ENCODE measurements at places on chromosomes 2 and 18. TPM values are rescaled to one million over a fixed set of nuclear protein-coding genes. Genes with fewer than 3 reads are reported as not detected.
A peak's percentile ranks its signal among the peaks of the same experiment; 100 is the strongest.

The PROC gene
- total RNA-seq, result 2.5 TPM

The CHPF gene
- 144 TPM for total RNA-seq

The GAREM2 gene
- 20.8 TPM for total RNA-seq

The ARHGAP28 gene
- total RNA-seq, result 22.8 TPM

The LYPD6B gene
- 14.5 TPM for total RNA-seq

The RESP18 gene
- total RNA-seq, result not detected

The FZD7 gene
- total RNA-seq, result 37.8 TPM

- no peaks in the 10 kb centered on the region for H3K27me3 ChIP-seq
- H3K27ac ChIP-seq, result no peak overlapping the region
- peaks cover 32% of the 10 kb centered on the region for H3K36me3 ChIP-seq
- H3K4me1 ChIP-seq, result peaks cover 48% of the 10 kb centered on the region
Measured at GRCh38 chr18:35605686-35606417, 24.3 kb downstream of the GALNT1 start.

GRCh38 chr2:48279344-48280090 is 250.4 kb upstream of the STON1 start:
- no peak for DNase-seq
- H3K27me3 ChIP-seq, result peaks cover 5% of the 10 kb centered on the region
- H3K36me3 ChIP-seq, result no peaks in the 10 kb centered on the region
- H3K27ac ChIP-seq, result no peak overlapping the region
- peaks cover 6% of the 10 kb centered on the region for H3K4me1 ChIP-seq

DNA sequence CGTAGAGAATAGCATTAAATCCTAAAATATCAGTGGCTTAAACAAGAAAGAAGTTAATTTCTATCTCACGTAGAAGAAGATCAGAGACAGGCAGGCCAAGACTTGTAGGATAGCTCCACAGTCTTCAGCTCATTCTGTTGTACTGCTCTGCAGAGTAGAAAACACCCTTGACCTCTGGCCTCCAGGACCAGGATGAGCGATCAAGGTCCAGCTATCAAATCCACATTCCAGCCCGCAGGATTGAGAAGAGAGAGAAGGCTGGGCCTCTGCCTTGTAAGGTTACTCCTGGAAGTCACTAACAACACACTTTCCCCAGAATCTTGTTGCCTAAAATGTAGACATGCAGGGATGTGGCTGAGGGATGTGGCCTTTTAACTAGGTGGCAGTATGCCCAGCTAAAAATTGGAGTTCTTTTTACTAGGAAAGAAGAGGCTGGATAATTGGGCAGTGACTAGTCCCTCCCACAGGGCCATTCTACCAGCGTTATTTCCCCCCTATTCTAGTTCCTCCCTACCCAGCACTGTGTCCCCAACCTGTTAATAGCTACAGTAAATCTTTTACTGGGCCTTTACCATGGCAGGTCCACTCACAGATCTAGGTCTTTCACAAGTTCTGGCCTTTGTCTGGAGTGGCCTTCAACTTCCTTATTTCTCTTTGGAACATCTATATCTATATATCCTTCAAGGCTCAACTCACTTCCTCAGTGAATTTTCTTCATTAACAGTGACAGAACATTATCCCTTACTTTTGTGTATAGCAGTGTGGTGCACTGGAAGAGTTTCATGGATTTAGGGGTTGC is 165.0 kb downstream of the DIS3L2 start:
- peaks cover 6% of the 10 kb centered on the region for H3K36me3 ChIP-seq
- peaks cover 3% of the 10 kb centered on the region for H3K4me1 ChIP-seq
- no peak overlapping the region for H3K4me3 ChIP-seq
- no peak for DNase-seq
- no peaks in the 10 kb centered on the region for H3K27me3 ChIP-seq

GRCh38 chr2:156077041-156077742 is 255.3 kb downstream of the NR4A2 start:
- no peak for DNase-seq
- no peak overlapping the region for H3K4me3 ChIP-seq
- no peaks in the 10 kb centered on the region for H3K4me1 ChIP-seq
- H3K27ac ChIP-seq, result no peak overlapping the region

GRCh38 chr2:10120877-10121574 is 1.5 kb upstream of the RRM2 start:
- H3K4me3 ChIP-seq, result peak overlapping the region; percentile 97
- H3K27me3 ChIP-seq, result no peaks in the 10 kb centered on the region
- no peak for DNase-seq
- H3K36me3 ChIP-seq, result no peaks in the 10 kb centered on the region
- peak overlapping the region; percentile 82 for H3K27ac ChIP-seq

DNA sequence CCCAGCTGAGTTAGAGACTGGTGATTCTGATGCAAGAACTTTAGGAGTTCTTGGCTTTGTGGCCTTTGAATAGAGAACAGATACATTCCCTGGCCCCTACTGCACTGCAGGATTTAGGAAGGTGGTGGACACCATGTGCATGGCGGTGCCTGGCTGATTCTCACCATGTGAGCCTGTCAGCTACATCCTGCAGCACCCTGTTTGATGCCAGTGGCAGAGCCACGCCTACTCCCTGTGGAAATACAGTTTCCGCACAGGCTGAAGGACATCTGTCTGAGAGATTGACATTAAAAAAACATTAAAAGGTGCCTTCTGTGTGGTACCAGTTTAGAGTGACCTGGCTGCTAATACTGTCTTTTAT is 50.0 kb downstream of the KCNE4 start:
- H3K36me3 ChIP-seq, result no peaks in the 10 kb centered on the region
- H3K4me3 ChIP-seq, result no peak overlapping the region
- DNase-seq, result no peak
- H3K27ac ChIP-seq, result peak overlapping the region; percentile 25
- H3K4me1 ChIP-seq, result peaks cover 39% of the 10 kb centered on the region
- no peaks in the 10 kb centered on the region for H3K27me3 ChIP-seq

GRCh38 chr2:241885946-241886643 is 16.6 kb downstream of the RTP5 start:
- H3K27ac ChIP-seq, result no peak overlapping the region
- peaks cover 20% of the 10 kb centered on the region for H3K4me1 ChIP-seq
- DNase-seq, result no peak
- H3K4me3 ChIP-seq, result no peak overlapping the region
- H3K27me3 ChIP-seq, result no peaks in the 10 kb centered on the region

DNA sequence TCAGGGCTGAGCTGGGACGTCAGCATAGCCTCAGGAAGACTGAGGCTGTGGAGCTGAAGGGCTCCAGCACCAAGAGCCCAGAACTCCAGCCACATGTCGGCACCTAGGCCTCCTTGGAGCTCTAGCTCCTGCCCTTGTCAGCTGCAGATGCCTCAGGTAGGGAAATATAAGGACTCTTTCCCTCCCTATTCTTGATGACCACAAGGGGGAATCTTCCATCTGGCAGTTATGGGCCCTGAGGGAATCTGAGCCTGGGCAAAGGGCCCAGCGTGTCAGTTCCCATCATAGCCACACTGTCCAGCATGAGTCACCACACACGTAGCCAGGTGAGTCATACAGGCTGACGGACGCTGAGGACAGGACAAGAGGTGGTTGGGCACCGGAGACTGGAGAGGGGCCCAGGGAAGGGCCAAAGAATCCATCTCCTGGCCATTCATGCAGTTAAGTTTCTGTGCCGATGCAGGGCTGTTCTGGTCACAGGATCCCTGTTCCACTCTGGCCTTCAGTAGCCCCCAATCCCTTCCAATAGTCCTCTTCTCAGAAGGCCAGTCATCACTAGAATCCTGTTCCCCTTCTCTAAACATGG is 1.8 kb downstream of the MPV17 start:
- H3K27ac ChIP-seq, result peak overlapping the region; percentile 66
- no peak for DNase-seq
- peaks cover 30% of the 10 kb centered on the region for H3K4me1 ChIP-seq
- peaks cover 3% of the 10 kb centered on the region for H3K36me3 ChIP-seq

GRCh38 chr2:143158551-143159485 is 29.6 kb downstream of the ARHGAP15 start:
- no peak for DNase-seq
- no peak overlapping the region for H3K27ac ChIP-seq
- no peaks in the 10 kb centered on the region for H3K4me1 ChIP-seq
- no peaks in the 10 kb centered on the region for H3K36me3 ChIP-seq

- H3K27me3 ChIP-seq, result no peaks in the 10 kb centered on the region
- H3K36me3 ChIP-seq, result peaks cover 1% of the 10 kb centered on the region
- no peak for DNase-seq
- peak overlapping the region; percentile 85 for H3K27ac ChIP-seq
- no peak overlapping the region for H3K4me3 ChIP-seq
- peaks cover 39% of the 10 kb centered on the region for H3K4me1 ChIP-seq
Measured at GRCh38 chr2:182587831-182588230, 128.2 kb upstream of the DNAJC10 start.

GRCh38 chr18:51623653-51624052 is 426.2 kb upstream of the MEX3C start:
- no peak overlapping the region for H3K27ac ChIP-seq
- peaks cover 5% of the 10 kb centered on the region for H3K27me3 ChIP-seq
- H3K36me3 ChIP-seq, result no peaks in the 10 kb centered on the region
- H3K4me1 ChIP-seq, result no peaks in the 10 kb centered on the region
- no peak for DNase-seq

DNA sequence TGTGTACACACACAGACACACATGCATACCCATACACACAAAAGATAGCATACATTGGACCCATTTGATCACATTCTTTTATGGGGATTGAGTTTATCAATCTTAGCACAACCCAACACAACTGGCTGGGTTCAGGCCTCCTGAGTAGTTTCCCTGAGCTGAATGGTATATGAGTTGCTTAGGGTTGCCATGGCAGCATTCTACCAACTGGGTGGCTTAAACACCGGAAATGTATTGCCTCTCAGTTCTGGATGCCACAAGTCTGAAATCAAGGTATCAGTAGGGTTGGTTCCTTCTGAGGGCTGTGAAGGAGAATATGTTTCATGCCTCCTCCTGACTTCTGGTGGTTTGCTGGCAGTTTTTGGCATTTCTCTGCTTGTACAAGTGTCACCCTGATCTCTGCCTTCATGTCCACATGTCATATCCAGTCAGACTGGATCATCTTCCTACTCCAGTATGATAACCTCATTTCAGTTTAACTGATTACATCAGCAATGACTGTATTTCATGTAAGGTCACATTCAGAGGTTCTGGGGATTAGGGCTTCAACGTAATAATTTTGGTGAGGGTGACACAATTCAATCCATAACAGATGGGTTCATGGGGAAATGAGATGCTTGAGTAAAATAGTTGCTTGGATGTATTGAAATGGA is 212.7 kb downstream of the KCNE4 start:
- no peaks in the 10 kb centered on the region for H3K36me3 ChIP-seq
- H3K27me3 ChIP-seq, result no peaks in the 10 kb centered on the region
- DNase-seq, result no peak
- peaks cover 18% of the 10 kb centered on the region for H3K4me1 ChIP-seq
- no peak overlapping the region for H3K27ac ChIP-seq
- H3K4me3 ChIP-seq, result no peak overlapping the region

DNA sequence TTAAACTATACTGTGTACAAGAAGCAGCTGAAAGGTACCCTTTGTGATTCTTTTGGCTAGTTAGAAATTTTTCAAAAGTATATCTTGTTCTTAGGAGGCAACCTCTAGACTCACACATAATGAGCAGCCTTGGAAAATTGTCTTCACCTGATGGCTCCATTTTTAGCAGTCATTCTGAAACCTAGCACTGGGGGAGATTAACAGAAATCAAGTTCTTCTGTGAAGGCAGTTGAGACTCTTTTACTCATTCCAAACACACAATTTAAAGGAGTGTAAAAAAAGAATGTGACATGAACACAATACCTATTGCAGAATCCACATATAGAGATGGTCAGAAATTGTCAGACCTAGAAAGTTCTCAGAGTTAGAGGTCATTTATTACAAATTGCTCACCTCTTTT is 197.7 kb downstream of the UBE2E3 start:
- peaks cover 5% of the 10 kb centered on the region for H3K4me1 ChIP-seq
- no peaks in the 10 kb centered on the region for H3K27me3 ChIP-seq
- H3K27ac ChIP-seq, result no peak overlapping the region
- no peak overlapping the region for H3K4me3 ChIP-seq
- no peak for DNase-seq

- H3K27me3 ChIP-seq, result peaks cover 75% of the 10 kb centered on the region
- H3K4me3 ChIP-seq, result peak within 1 kb of the TSS; percentile 69
- no peak for DNase-seq
- no peak within 1 kb of the TSS for H3K27ac ChIP-seq
- no peaks in the 10 kb centered on the region for H3K36me3 ChIP-seq
Measured at GRCh38 chr2:15939854-15940660, at the start of gene MYCN. MYCN (plus strand) TSS chr2:15940550; CDS start chr2:15942065, 1,515 bp downstream.

DNA sequence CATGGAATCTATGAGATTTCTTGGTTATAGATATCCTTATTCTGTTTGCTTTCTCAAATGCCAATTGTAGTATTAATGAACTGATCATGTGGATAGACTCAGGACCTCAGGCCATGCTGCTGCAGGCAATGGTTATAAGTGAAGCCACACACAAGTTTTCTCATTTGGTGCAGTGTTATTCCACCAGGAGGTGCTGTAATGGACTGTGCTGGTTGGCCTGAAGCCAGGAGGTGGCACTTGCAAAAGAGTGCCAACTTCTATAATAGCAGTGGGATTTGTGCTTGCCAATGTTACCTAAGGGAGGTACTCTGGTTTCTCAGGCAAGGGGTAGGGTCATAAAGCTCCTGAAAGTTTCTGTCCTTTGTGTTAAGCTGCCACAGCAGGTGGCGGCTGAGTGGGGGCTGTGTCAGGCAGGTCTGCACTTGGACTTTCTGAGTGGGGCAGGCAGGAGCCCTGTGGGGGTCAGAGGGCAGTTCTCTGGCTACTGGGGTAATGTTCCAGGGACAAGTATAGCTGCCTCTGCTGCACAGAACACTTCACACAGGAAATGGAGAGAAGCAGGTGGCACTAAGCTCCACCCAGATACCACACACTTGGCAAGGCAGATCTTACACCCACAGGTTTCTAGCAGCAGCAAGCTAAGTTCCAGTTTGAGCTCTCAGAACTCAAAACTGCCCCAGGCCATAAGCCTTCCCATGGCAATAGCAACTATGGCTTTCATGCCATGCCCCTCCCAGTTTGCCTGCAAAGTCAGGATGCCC is 352.6 kb upstream of the CWC22 start:
- no peak overlapping the region for H3K4me3 ChIP-seq
- H3K27me3 ChIP-seq, result no peaks in the 10 kb centered on the region
- no peaks in the 10 kb centered on the region for H3K36me3 ChIP-seq
- H3K4me1 ChIP-seq, result no peaks in the 10 kb centered on the region

DNA sequence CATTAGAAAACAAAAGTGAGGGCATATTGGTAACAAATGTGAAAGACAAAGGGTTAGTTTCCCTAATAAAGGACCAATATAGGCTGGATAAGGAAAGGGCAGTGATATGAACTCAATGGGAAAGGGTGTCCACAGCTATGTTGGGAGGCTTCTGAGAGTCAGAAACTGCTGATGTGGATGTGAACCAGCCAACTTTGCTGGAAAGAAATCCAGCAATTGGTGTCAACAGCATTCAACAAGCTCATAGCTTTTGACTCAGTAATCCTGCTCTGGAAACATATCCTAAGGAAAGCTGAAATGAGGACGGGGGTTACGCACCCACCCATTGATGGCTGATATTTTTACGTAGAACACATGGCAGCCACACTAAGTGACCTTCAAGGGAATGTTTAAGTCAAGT is 63.7 kb downstream of the ARL4C start:
- H3K27ac ChIP-seq, result no peak overlapping the region
- H3K4me1 ChIP-seq, result peaks cover 9% of the 10 kb centered on the region
- no peaks in the 10 kb centered on the region for H3K27me3 ChIP-seq
- H3K4me3 ChIP-seq, result no peak overlapping the region
- no peak for DNase-seq
- no peaks in the 10 kb centered on the region for H3K36me3 ChIP-seq

GRCh38 chr2:97880334-97880733 is 115.4 kb downstream of the TMEM131 start:
- H3K27ac ChIP-seq, result no peak overlapping the region
- H3K4me1 ChIP-seq, result no peaks in the 10 kb centered on the region
- no peaks in the 10 kb centered on the region for H3K27me3 ChIP-seq
- no peak overlapping the region for H3K4me3 ChIP-seq
- no peak for DNase-seq

- DNase-seq, result no peak
- no peaks in the 10 kb centered on the region for H3K27me3 ChIP-seq
- no peak overlapping the region for H3K27ac ChIP-seq
- H3K4me3 ChIP-seq, result no peak overlapping the region
- peaks cover 22% of the 10 kb centered on the region for H3K4me1 ChIP-seq
- H3K36me3 ChIP-seq, result peaks cover 5% of the 10 kb centered on the region
Measured at GRCh38 chr2:199434555-199434954, 23.2 kb downstream of the SATB2 start.

All from osteocyte (in vitro differentiated cells).